ENCODE measurements at places on chromosomes 7 and 10. TPM values are rescaled to one million over a fixed set of nuclear protein-coding genes. Genes with fewer than 3 reads are reported as not detected.

DNA sequence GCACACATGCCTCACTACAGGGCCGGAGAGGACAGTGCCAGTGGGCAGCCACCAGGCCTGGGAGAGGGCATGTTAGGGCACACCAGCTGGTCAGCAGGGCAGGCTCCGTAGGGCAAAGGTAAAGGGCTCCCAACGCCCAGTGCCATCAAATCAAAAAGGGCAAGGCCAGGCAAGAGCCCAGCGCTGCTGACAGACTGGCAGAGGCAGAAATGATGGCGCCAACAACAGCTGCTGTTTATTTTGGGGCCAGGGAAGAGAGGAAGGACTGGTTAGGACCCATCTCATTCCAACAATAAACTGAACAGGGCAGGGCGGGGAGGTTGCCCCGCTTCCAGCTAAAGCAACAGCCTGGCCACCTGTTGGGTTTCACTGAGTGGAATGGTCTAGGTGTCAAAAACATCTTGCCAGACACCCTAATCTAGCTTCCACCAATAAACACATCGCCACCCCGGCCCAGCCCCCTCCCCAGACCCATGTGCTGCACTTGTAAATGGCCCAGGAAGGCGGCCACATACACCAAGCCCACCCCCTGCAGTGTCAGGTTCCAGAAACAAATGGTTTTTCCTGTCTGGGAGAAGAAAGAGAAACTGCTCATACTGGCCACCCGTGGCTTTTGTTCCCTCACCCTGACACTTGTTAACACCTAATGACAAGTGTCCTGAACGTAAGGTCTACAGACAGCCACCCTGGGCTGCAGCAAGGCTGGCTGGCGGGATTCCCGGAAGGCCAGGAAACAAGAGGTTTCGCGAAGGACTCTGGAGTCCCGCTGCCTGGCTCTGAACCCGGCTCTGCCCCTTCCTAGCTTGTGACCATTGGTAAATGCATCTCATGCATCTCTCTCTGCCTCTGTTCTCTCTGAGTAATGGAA is 15.3 kb downstream of the SH3PXD2A start:
- no peak overlapping the region for H3K4me3 ChIP-seq
- H3K36me3 ChIP-seq, result no peaks in the 10 kb centered on the region
- DNase-seq, result no peak
- H3K27me3 ChIP-seq, result no peaks in the 10 kb centered on the region
- H3K4me1 ChIP-seq, result no peaks in the 10 kb centered on the region
- no peak overlapping the region for H3K27ac ChIP-seq

- peaks cover 4% of the 10 kb centered on the region for H3K4me1 ChIP-seq
- no peaks in the 10 kb centered on the region for H3K27me3 ChIP-seq
- no peak overlapping the region for H3K27ac ChIP-seq
These were observed 100.4 kb downstream of the RGS10 start for GRCh38 chr10:119441921-119442757.

- no peaks in the 10 kb centered on the region for H3K4me1 ChIP-seq
- no peak for DNase-seq
- no peak overlapping the region for H3K27ac ChIP-seq
- H3K36me3 ChIP-seq, result no peaks in the 10 kb centered on the region
- no peak overlapping the region for H3K4me3 ChIP-seq
- no peaks in the 10 kb centered on the region for H3K27me3 ChIP-seq
These were observed 331.0 kb downstream of the ADARB2 start for GRCh38 chr10:1406132-1406966.

GRCh38 chr7:87219545-87220025 is at the start of gene TMEM243:
Gene TMEM243, minus strand, starts transcription at chr7:87219732. Its CDS starts 229 bp downstream, at chr7:87219503.
- no peaks in the 10 kb centered on the region for H3K27me3 ChIP-seq
- H3K27ac ChIP-seq, result peak within 1 kb of the TSS; percentile 91
- peak; percentile 89 for DNase-seq
- no peaks in the 10 kb centered on the region for H3K36me3 ChIP-seq
- H3K4me1 ChIP-seq, result peaks cover 39% of the 10 kb centered on the region
- peak within 1 kb of the TSS; percentile 87 for H3K4me3 ChIP-seq

Gene SNX13
- total RNA-seq, result 26.3 TPM

Gene PIP
- total RNA-seq, result not detected

- peaks cover under 1% of the 10 kb centered on the region for H3K4me1 ChIP-seq
- no peaks in the 10 kb centered on the region for H3K36me3 ChIP-seq
- no peak overlapping the region for H3K27ac ChIP-seq
- peak; percentile 31 for DNase-seq
- peaks cover 5% of the 10 kb centered on the region for H3K27me3 ChIP-seq
These were observed 4.3 kb upstream of the YKT6 start for GRCh38 chr7:44196450-44196872.

Gene AZGP1
- not detected for total RNA-seq

DNA sequence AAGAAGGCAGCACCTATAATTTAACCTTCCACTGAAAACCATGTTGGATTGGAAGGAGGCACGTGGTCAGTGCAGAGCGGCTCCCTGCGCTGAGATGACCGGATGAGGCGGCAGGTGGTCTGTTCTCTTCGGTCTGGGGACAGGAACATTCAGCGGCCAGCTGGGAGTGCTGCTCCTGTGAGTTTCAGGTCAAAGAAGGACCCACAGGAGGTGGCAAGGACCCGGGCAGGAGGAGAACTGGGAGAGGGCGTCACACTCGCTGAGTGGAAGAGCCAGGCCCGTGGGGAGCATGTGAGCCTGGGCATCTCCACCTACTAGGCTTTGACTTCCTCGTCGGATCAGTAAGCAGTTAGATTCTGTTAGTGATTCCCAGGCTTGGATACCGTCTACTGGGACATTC is 113.4 kb upstream of the SHH start:
- DNase-seq, result no peak
- no peak overlapping the region for H3K27ac ChIP-seq
- H3K4me1 ChIP-seq, result no peaks in the 10 kb centered on the region
- no peaks in the 10 kb centered on the region for H3K27me3 ChIP-seq

DNA sequence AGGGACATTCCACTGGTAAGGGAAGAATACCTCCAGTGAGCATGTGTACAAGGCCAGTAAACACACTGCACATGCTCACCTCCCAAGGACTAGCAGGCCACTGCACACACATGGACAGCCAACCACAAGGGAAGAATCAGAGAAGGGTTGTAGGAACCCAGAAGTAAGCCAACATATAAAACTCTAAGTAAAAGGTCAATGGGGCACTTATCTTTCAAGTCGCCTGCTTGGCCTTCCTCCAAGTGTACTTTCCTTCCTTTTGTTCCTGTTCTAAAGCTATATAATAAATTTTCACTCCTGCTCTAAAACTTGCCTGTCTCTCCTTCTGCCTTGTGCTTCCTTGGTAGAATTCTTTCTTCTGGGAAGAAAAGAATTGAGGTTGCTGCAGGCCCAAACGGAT is 33.0 kb downstream of the ORC5 start:
- H3K4me3 ChIP-seq, result no peak overlapping the region
- DNase-seq, result no peak
- H3K36me3 ChIP-seq, result no peaks in the 10 kb centered on the region
- no peaks in the 10 kb centered on the region for H3K27me3 ChIP-seq

DNA sequence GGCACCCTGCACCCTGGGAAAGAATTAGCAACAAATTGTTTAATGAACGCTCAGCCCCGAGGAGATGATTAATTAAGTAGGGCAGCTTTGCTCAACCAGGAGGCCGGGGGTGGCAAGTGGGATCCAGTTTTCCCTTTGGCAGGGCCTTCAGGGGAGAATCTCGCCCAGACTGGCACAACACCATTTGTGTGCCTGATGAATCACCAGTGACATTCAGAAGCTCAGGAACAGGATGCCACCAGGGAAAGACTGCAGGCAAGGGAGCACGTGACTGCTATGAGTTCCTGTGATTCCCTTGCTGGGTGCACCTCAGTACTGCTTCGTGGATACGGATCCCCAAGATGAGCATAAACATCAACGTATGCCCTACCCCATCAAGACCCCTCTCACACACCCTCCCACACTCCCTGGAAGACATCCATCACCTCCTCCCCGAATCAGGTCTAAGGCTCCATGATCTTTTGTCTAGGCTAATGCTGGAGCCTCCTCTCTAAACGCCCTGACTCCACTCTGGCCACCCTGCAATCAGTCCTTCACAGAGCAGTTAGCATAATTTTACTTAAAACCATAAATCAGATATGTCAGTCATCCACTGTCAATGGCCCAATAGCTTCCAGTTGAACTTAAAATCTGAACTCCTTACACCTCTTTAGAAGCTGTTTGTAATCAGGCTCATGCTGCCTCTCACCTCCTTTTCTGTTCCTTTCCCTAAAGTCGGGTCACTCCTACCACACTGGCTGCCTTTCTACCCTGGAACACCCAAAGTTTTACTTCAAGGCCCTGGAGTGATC is 109.2 kb upstream of the AGK start:
- H3K36me3 ChIP-seq, result no peaks in the 10 kb centered on the region
- no peak overlapping the region for H3K27ac ChIP-seq
- no peak for DNase-seq
- H3K4me3 ChIP-seq, result no peak overlapping the region

GRCh38 chr7:156473476-156474240 is 166.9 kb upstream of the RNF32 start:
- no peaks in the 10 kb centered on the region for H3K27me3 ChIP-seq
- no peaks in the 10 kb centered on the region for H3K36me3 ChIP-seq
- no peak overlapping the region for H3K27ac ChIP-seq
- no peak for DNase-seq
- no peaks in the 10 kb centered on the region for H3K4me1 ChIP-seq

DNA sequence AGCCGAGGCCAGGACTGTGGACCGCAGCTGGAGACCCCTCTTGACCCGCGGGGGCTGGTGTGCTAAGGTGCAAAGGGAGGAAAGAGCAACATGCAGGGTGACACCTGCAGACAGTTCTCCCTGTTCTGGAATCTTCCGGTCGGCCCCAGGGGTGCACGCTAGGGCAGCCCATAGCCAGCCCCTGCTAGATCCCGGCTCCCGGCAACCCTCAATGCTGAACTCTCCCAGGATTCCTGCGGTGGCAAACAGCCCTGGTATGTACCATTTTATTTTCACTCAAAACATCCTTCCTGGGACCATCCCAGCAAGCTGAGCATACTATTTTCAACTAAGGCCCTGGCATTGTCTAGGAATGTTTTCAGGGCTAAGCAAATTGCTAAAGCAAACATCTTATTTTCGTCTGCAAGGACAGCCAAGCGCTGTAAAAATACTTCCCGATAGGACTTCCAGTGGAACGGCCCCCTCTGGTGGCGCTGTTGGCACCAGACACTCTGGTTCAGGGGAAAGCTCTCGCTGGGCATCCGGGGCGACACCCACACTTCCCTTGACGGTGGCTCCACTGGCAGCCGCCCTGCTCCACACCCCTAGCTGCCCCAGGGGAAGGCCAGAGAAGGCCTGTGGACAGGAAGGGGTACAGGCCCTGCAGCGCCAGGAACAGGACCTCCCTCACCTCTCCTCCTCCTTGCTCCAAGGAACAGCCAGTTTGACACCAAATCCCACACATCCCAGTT is 99.4 kb downstream of the CTBP2 start:
- H3K27me3 ChIP-seq, result no peaks in the 10 kb centered on the region
- no peak overlapping the region for H3K4me3 ChIP-seq
- H3K36me3 ChIP-seq, result no peaks in the 10 kb centered on the region
- DNase-seq, result no peak

Gene C10orf143
- total RNA-seq, result 5.7 TPM

Gene CLRN3
- total RNA-seq, result not detected

Gene ANKRD61
- total RNA-seq, result 0.24 TPM

DNA sequence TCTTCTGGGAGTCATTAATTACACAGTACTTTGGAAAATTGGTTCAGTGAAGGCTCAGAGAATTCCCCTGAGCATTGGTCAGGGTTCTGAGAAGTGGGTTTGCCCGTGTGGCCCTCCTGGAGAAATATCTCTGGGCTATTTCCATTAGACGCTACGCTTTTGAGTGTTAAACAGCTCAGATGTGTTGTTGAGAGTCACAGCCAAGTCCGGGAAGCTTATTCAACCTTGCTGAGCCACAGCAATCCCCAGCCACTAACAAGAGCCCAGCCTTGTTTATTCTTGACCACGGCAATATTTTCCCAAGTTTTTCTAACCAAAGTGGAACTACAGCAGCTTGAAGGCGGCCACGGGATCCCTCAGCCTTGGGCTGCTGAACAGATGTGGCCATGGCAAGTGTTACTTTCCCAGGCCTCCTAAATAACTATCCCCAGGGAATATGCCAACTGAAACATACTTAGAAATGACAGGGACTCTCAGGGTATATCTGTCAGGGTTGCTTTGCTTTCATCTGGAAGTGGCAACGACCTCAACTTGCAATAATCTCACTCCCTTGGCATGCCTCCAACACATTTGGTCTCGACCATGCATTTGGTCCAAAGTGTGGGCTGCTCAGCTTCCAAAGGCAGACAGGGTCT is 214.7 kb downstream of the EMX2 start:
- no peak overlapping the region for H3K27ac ChIP-seq
- H3K36me3 ChIP-seq, result no peaks in the 10 kb centered on the region
- H3K4me3 ChIP-seq, result no peak overlapping the region

DNA sequence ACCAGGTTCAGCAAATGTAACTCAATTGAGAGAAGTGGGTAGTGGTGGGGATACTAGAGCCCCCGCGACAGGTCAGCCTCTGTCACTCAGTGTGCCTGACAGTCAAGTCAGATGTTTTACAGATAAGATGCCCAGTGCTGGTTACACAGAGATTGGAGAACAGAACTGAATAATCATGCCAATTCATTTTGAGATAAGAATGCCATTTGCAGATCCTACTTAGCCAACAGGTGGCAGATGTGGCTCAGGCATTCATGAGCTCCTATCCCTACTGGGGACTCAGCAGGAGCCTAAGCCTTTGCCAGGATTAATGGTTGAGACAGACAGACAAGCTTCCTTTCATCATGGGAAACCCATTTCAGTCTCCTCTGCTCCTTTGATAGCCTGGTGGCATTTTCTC is 137.8 kb downstream of the MAPK8 start:
- H3K27ac ChIP-seq, result no peak overlapping the region
- no peaks in the 10 kb centered on the region for H3K36me3 ChIP-seq
- DNase-seq, result no peak
- no peak overlapping the region for H3K4me3 ChIP-seq
- no peaks in the 10 kb centered on the region for H3K4me1 ChIP-seq
- H3K27me3 ChIP-seq, result no peaks in the 10 kb centered on the region

Gene EPDR1
- total RNA-seq, result 1.1 TPM

DNA sequence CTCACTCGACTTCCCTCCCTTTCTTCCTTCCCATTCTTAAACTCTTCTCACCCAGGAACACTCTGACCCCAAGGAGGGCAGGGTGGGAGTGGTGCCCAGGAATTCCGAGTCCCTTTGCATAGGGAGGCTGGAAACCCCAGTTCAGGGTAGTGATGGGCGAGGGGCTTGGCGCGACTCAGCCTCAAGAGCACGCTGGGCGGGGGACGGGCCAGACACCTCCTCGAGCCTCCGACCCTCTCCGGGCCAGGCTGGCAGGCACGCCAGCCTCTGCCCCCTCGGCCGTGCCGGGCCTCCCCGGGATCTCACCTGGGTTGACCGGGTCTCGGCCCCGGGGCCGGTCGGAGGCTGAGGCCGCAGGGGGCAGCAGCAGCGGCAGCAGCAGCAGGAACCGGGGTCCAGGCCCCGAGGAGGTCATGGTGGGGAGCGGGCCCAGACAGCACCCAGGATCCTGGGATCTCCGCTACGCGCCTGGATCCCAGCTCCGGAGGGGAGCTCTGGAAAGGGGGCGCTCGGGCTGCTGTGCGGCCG is 457 bp downstream of the PLOD3 start:
- H3K27me3 ChIP-seq, result no peaks in the 10 kb centered on the region
- H3K4me3 ChIP-seq, result peak overlapping the region; percentile 82
- peak overlapping the region; percentile 76 for H3K27ac ChIP-seq
- peaks cover 25% of the 10 kb centered on the region for H3K4me1 ChIP-seq
- H3K36me3 ChIP-seq, result no peaks in the 10 kb centered on the region
- DNase-seq, result no peak

All from CD8-positive, alpha-beta memory T cell (primary cell).